ENCODE measurements at places on chromosomes 5 and 9.
A peak's percentile ranks its signal among the peaks of the same experiment; 100 is the strongest.

- DNase-seq: no peak
These were observed 4.3 kb upstream of the RMND5B start for GRCh38 chr5:178126556-178126955.

GRCh38 chr5:166904571-166904970, 1386.9 kb upstream of the WWC1 start:
- no peak for DNase-seq

- peak; percentile 3 for DNase-seq
These were observed 96.5 kb downstream of the JAKMIP2 start for GRCh38 chr5:147685993-147686392.

GRCh38 chr5:65987982-65988381, 61.6 kb downstream of the ERBIN start:
- DNase-seq: no peak

- no peak for DNase-seq
These were observed 419.2 kb downstream of the PDE4D start for GRCh38 chr5:59474324-59474723.

- no peak for DNase-seq
These were observed 4.9 kb downstream of the PIGO start for GRCh38 chr9:35091536-35091935.

DNA sequence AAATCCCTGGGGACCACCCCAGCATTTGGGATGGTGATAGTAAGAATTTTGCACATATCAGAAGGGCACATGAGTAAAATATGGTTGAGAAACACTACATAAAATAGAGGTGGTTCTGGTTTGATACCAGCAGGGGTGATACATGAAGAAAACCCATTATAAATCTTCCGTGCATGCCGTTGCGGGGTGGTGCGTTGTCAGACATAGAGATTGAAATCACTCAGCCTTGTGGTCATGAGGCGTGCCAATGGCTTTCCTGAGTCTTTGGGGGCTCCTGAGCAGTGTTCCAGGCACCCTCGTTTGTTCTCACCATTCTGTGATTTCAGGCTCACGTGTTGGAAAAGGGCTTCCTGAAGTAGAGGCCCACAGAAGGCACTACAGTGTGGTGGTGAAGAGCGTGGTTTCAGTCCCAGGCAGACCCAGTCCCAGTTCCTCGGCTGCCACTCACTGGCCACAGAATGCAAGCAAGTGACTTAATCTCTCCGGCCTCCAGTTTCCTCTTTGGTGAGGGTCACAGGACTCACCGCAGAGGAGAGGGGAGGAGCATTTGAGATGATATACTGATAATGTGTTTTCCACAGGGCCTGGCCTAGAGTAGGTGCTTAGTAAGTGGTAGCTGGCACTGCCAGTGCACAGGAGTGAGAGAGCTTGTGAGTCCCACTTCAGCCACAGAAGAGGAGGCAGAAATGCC, 20.5 kb upstream of the GLRX start:
- peak; percentile 28 for DNase-seq

- DNase-seq: peak; percentile 77
These were observed 12.3 kb downstream of the F2RL1 start for GRCh38 chr5:76831110-76831452.

DNA sequence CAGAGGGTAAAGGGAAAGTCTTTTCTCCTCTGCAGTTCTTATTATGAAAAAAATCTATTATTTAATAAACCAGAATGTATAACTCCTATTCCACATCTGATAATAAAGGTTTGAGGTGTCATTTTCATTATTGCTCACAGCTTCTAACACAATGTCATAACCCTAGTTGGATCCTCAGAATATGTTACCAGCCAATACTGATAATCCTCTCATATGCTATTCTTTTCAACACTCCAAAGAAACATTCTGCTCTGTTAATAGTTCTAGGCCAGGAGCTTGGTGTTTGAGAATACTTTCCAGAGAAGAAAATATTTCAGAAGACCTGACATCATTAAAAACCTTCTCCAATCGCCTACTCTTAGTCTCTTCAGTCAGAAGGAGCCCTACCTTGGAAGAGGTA, 127.1 kb downstream of the PIK3R1 start:
- DNase-seq: no peak

DNA sequence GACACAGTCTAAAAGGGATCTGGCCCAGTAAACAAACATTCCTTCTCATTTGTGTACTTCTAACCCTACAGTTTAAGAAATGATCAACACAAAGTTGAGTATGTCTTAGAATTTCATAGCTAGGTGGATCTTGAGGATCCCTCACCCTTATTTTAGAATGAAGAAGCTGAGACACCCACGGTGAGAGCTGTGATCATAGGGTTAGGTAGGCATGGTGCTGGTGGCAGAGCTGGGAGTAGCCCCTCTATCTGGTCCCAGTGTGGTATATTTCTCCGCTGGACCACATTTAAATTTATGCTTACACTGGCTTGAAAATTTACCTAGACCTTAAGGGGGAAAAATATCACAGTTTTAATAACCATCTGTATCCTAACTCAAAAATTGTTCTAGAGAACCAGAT, 39.8 kb downstream of the UGCG start:
- no peak for DNase-seq

DNA sequence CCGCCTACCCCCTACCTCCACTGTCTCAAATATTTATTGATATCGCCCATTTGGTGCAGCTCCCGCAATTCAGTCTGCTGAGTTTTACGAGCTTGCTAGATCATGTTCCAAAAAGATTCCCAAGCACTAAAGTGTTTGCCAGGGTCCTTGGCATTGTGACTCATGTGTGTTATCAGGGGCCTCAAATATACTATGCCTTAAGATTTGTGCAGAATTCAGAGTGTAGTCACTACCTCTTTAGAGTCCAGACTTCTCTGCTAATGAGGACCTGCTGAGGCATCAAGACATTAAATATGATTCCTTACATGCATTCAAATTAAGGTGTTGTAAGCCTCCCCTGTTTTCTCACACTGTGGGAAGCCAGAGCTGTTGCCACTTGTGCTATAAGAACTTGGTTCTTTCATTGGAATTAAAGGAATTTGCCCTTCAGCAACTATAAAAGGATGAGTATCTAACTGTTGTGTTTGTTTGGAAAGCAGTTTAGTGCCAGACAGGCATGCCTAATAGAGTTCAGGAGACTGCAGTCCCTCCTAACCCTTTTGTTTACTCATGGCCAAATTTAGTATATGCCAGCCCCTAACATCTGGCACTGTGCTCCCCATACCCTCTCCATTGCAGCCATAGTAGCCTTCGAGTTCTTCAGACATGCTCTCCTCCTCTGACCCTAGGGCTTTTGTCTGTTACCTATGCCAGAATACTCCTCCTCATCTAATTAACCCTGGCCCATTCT, 316.4 kb downstream of the NR3C1 start:
- peak; percentile 28 for DNase-seq

DNA sequence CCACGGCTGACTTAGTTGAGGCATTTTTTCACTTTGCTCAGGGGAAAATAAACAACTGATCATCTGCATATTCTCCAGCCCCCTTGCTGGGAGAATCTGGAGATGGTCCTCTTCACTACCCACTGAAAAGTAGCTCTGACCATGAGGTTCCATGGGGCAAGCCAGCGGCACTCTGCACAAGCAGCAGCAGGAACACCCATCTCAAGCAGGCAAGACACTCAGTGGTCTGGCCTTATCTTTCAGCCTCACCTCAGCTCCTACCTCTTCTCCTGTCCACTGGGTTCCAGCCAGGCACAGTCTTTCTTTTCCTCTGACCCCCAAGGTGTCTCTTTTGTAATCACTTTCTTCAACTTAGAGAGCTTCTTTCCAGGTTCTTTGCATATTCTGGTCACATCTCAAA, 280.8 kb upstream of the GRIA1 start:
- DNase-seq: no peak

GRCh38 chr9:128175726-128176125, 15.6 kb downstream of the CIZ1 start:
- no peak for DNase-seq

DNA sequence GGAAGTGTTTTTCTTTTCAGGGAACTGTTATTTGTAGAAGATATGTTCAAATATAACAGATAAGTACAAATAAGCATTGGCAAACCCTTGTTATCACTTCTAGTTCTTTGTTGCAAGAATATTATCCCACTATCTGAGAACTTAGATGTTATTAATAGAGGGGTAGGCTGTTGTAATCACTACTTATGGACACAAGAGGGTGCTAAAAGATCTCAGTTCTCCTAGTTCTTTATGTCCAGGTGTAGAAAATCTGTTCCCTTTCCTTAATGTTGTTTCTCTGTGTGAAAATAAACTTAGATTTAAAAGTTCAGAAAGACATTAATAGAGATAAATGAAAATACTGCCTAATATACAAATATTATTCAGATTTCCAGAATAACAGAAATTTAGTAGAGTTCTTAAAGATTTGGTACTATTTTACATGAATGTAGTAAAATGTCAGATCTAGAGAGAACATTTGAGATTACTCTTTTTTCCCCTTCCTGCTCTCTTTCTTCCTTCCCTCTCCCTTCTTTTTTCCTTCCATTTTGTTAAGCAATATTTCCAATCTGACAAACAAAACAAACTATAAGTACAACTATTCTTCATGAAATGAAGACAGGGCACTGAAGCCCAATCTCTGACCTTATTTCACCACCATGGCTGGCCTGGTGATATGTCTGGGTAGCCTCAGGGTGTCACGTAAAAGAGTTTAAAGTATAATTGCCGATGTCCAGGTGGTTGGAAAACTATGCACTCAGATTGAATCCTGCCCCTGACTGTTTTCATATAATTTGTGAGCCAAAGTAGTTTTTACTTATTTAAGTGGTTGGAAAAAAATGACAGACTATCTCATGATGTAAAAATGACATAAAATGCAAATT, 43.6 kb upstream of the C5orf46 start:
- DNase-seq: peak; percentile 52

- no peak for DNase-seq
These were observed 89.6 kb downstream of the TRIM36 start for GRCh38 chr5:115079924-115080623.

- DNase-seq: no peak
These were observed 304.2 kb downstream of the SEMA5A start for GRCh38 chr5:9241479-9242305.

DNA sequence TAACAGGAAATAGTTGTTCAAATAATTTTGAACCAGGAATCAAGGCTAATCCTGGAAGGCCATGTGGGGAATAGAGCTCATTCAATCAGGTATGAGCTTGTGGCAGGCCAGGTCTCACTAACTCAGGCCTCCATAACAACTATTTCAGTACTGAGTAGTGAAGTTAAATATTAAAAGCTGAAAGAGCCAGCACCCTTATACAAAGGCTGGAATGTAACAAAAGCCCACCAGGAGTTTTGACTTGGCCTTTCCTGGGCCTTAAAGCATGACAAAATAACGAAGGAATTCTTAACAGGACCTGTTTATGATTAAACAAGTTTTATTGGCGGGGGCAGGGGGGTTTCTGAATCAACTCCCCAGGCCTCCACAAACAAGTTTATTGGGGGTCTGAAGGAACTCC, 1146.7 kb downstream of the CDH9 start:
- DNase-seq: peak; percentile 8

DNA sequence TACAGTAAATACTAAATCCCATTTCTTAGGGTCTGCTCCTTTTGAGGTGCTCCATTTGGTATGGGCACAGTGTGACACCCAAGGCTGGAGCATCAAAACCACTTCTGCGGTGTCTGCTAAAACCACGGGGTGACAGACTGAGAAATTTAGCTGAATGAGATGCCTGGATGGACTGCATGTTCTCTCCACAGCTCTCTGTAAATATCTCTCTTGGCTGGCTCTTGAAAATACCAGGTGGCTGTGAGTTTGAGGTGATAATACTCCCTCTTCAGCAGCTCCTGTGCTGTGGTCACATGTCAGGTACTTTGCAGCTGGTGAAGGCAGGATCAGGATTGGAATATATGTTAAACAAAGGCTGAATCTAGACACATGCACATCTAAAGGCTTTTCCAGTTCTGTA, 93.7 kb upstream of the SIMC1 start:
- no peak for DNase-seq

DNA sequence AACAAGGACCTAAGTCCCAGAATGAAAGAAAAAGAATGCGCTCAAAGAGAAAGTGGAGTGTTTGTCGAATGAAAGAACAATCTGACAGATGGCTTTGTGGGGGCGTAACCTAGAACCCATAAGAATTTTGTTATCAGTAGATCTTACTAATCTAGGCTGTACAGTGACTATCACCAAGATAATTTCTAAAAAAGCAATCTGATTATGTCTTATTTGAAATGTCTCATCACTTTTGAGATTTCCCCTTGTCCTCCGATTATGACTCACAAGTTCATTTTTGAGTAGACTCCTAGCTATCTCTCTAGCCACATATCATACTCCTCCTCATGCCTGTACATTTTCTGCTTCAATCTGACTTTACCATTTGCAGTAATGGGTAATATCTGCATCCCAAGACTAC, 135.6 kb upstream of the SMARCA2 start:
- DNase-seq: no peak

DNA sequence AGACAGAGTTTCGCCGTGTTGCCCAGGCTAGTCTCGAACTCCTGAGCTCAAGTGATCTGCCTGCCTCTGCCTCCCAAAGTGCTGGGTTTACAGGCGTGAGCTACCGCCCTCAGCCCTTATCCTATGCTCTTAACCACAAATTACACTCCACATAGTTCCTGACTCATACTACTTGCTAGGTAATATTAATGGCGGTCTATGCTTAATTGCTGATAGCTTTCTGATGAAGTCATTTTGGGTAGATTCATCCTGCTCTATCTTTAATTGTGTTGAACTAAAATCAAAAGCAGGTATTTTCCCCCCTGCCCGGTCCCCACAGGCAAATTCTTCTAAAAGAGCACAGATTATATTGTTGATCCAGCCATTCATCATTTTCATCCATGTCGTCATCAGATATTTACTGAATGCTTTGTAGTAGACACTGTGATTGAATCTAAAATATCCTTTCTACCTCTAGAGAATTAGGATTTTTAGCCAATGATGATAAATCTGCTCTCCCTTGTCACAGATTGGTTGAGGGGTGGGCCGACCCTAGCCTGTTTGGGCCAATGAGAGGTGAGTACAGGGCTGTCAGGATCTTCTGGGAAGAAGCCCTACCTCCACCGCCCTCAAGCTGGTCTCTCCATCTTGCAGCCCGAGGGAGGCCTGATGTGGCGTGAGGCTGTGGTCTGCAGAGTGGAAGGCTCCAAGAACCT, 144.8 kb downstream of the NR3C1 start:
- peak; percentile 15 for DNase-seq

DNA sequence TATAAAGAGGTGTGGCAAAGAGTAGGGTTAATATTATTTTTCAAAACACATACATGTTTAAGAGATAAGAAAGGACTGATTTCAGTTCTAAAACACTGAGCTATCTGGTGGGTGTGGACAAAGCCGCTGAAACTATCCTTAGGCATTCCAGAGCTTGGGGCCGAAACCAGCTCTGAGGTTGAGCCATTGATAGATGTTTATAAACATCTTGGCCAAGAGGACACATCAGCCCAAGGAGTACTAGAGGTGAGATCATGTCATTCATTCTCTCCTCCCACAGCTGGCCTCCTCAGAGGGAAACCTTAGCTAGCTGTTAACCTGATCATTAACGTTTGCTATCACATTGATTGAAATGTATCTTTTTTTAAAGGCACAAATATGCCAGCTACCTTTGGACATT, 89.9 kb downstream of the NLN start:
- no peak for DNase-seq

DNA sequence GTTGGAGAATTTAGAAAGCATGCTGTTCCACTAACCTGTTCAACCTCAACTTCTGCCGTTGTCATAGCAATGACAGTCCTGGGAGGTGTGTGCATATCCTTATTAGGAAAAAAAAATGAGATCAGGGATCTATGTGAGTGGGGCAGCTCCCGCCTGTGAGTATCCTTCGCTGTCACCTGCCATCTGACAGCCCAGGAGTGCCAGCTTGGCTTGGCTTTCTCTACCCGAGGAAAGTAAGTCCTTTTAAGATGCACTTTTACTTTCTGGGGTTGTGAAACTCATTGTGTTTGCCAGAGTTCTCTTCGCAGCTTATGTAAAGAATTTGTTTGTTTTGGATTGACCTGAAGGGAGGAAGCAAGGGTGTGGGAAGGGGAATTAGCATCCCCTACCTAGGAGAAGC, 21.8 kb downstream of the PCDHAC2 start:
- no peak for DNase-seq
